ENCODE measurements at places on chromosomes 7 and 10.
A peak's percentile ranks its signal among the peaks of the same experiment; 100 is the strongest.

- DNase-seq = peak; percentile 42
Measured at GRCh38 chr7:116951366-116952292, 1.7 kb upstream of the ST7 start.

DNA sequence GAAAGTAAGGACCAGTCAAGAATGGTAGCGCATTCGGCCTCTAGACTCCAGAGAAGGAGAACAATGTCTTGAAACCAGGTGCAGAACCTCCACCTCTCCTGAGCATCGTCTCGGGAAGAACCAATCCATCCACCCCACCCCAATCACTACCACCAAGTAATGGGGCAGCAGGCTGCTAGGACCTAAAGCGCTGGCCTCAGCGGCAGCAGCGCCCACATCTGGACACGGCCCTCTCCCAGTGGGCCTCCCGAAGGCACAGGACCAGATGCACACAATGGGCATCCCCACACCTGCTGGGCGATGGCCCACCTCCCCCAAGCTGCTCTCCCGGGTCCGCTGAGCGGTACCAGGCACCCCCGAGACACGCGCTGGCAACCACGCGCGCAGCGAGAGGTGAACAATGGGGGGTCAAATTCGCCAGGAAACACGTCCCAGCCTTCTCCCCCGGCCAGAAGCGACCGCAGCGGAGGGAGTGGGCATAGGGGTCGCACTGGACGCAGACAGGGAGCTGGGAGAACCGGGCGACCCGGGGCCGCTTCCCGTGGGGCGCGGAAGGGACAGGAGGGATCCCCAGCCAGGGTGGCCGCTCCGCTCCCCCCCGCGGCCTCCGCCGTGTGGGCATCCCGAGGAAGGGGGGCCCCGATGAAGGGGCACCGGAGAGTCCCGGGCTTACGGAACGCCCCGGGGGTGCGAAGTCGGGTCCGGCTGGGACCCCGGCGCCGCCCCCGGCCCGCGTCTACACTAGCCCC, 506 bp downstream of the CTTNBP2 start:
- no peak for DNase-seq

DNA sequence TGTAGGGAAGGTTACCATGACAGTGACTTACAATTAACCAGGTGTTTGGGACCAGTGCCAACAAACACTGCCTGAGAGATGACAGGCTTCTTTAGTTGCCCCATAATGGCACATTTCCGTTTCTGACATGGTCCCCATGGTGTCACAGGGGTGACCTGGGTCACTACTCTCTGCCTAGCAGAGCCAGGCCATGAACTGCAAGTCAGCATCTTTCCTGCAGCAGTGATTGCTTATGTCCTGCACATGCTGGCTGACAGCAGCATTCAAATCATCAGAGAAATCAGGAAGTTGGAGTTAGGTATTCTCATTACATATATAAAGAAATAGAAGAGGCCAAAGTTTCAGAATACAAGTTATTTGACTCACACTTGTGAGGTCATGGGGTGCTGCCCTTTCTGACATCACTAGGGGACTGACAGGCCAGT, 47.1 kb upstream of the ZNRF2 start:
- peak; percentile 28 for DNase-seq

- DNase-seq = no peak
Measured at GRCh38 chr10:85612833-85613232, 753.8 kb downstream of the GRID1 start.

DNA sequence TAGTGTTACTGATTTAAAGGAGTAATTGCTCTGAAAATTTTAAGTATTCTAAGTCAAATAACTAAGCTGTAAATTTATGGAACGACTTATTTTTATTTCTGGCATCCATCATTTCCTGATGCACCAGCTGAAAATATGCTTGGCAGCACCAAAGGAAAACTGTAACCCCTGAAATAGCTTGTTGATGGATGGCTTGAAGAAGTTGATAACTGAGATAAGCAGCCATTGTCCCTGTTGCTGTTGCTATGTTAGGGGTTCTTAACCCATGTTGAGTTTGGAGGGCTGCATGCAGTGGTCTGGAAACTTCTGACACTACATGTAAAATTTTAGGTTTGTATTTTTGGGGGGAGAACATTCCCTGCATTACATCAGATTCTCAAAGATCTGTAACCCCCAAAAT, 30.6 kb downstream of the RPA3 start:
- DNase-seq = no peak

- DNase-seq = no peak
Measured at GRCh38 chr10:87546971-87547413, 42.3 kb downstream of the MINPP1 start.

DNA sequence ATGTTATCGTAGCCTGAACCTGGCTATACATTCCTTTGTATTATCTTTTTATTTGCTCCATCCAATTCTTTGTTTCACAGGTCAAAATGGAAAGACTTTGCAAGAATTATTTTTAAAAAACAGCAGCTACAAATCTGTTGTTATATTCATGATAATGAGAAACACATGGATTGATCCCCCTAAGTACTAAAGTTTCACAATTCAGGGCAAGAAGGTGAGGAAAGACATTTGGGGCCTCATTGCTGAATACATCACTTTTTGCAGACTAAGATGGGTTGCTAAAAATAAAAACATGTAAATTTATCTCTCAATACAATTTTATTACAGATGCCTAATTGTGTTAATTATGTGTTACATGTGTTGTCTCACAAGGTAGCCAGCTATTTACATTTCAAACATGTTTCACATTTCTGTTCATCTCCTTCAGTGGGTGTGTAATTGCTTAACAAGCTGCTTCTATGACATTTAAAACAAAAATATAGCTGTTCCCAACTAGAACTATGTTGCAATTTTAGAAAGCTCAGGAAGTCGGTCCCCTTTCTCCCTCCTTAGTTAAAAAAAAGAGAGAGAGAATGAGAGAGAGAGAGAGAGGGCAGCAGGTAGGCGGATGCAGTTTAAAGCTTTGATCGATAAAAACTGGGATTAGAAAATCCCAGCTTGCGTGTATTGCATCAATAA, 606.3 kb upstream of the FZD8 start:
- no peak for DNase-seq

GRCh38 chr10:102782673-102783551, 39.2 kb downstream of the WBP1L start:
- no peak for DNase-seq

DNA sequence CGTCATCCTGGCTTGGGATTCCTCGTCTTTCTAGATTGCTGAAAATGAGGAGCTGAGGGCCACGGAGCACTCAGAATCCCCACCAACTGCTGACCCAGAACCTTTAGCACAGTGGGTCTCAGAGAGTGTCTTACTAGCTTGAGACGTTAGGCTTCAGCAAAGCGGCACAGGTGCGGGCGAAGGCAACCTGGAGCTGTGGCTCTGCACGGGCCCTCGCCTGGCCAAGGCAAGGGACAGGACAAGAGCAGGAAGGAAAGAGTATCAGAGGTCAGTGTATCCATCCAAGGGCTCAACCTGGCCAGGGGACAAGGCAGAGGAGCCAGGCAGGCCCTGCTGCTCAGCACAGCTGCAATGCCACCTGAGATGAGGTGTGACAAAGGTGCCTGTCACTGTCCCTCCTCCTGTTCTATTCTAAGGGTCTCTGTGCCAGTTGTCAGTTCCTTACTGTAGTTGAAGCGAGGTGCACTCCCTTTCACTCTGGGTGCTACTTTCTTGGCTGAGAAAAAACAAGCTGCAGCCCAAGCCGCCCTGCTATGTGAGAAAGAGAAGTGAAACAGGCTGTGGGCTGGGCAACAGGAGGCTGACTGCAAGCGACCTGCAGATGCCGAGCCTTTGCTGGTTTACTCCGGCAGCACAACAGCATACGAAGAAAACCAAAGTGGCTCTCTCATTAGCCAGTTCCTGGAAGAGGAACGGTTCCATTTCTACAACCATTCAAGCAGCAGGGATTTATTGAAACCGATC, 33.3 kb upstream of the KDM7A start:
- DNase-seq = no peak

DNA sequence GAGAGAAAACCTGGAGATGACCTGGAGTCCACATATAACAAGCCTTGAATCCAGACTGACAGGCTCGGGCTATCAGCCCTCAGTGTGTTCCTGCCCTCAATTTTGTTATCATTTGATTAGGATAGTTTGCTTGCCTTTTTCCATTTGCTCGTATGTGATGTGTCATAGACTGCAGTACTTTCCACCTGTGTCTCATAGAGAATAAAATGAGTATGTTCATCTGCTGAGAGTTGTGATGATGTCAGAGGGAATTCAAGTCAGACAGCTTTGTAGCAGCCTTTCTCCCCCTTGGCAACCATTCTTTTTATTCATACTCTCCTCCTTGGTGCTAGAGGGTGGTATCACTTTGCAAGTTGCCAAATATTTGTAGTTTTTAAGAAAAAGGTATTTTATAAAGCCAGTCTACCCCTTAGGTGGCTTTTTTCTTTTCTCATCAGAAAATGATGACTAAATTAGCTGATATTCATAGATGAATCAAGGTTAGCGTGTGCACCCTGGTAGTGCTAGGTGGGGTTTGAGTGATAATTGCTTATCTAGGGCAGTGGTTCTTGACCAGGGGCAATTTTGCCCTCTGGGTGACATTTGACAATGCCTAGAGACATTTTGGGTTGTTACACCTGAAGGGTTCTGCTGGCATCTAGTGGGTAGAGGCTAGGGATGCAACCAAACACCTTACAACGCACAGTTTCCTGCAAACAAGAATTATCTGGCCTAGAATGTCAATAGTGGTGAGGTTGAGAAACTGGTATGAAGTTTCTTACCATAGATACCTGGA, 5.4 kb downstream of the SGPL1 start:
- DNase-seq = no peak

DNA sequence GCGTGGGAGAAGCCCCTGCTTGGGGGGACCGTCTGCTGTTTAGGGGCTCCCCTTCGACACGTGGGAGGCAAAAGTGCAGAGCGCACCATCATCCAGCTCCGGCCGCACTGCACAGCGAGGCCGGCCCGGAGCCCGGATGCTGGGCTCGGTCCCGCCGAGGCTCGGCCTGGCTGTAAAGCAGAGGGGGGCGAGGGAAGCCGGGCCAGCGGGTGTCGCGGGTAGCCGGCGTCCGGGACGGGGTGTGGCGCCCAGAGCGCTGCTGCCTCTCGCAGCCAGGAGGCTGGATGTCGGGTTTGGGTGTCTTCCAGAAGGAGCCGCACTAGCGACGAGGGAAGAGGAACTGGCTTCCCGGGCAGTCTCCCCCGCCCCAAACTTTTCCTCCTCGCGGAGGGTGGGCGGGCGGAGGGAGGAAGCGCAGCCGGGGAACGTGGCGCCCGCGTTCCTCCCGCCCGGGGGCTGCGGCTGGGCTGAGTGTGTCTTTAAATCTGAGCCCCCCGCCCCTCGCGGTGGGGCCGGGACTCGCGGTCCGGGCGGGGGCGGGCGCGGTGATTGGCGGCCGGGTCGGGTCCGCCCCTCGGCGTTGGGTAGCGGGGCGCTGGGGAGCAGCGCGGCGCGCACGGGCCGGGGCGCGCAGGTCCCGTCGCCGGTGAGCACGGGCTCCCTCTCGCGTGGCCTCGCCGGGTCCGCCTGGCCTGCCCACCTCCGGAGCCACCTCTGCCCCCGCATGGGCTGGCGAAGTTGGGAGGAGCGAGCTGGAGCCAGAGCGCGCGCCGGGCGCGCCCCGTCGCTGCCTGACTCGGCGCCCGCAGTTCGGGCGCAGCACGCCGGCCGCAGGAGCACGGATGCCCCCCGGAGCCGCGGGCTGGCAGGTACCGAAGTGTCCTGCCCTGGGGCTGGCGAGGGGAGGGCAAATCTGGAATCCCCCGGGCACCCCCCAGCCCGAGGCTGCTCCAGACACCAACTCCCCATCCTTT, at the start of gene PALD1:
TSS of gene PALD1 (plus strand) at position 577 of the 974 bp plus-strand sequence. CDS start 47,185 bp downstream, outside the sequence.
- no peak for DNase-seq

- DNase-seq = no peak
Measured at GRCh38 chr10:94105226-94105625, 111.5 kb downstream of the PLCE1 start.

DNA sequence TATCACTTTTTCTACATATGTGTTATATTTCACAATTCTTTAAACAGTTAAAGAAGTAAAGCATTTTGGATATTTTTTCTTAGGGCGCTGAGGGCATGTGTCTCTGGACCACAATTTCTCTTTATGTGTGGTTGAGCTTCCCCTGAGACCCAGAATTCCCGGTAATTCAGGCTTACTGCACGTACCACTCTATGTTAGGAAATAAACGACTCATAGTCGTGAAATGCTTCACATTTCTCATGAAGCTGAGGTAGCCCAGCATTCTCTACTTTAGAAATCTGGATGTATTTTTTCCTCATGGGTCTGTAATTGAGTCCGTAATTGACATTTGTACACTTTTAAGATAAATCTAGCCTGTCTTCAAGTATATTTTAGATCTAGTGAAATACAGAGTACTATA, 170.6 kb downstream of the FZD1 start:
- no peak for DNase-seq

GRCh38 chr7:118151671-118152070, 32.3 kb upstream of the LSM8 start:
- DNase-seq = no peak

DNA sequence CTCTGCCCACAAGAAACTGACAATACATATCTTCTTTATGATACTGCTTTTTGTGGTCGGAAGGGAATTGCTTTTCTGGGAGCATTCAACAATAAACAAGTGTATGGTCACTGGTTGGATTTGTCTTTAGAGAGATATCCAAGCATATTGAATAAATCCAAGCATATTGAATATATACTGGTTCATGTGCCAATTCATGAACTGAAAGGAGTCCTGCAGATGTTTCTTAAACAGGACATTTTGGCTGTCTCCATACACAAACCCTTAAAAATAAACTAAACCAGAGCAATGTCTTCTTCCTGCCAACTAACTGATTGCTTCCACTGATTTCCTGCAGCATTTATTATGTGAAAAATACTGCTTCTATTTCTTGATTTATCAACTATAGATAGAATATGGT, 173.9 kb downstream of the FOXP2 start:
- no peak for DNase-seq

- peak; percentile 94 for DNase-seq
Measured at GRCh38 chr7:46545790-46546189, 624.7 kb upstream of the IGFBP3 start.

GRCh38 chr7:8714791-8715190, 281.4 kb downstream of the NXPH1 start:
- no peak for DNase-seq

DNA sequence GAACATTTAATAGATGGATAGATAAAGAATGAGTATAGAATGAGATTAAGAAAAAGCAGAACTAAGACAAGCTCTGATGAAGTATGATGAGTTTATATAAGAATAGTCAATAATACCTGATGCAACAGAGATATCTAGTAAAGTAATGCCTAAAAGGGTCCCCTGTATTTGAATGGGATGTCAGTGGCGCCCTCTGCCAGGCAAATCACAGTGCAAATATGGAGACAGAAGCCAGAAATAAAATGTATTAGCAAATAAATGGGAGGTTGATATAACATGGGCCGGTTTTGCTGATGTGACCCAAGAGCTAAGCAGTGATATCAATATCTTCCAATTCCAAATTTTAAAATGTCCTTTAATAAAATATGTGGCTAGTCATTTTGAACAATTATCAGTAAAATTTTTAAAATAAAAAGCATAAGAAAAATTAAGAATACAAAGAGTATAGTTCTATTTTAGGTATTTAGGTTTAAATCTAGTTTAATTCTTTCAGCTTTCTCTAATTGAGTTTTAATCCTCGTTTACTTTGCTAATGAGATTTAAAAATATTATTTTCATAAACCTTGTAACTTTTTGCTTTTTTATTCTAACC, 62.6 kb downstream of the ADK start:
- DNase-seq = peak; percentile 2

- peak; percentile 86 for DNase-seq
Measured at GRCh38 chr10:8183241-8183704, 128.8 kb downstream of the GATA3 start.
